ENCODE measurements at places on chromosomes 7 and 10. TPM values are rescaled to one million over a fixed set of nuclear protein-coding genes. Genes with fewer than 3 reads are reported as not detected.

The SPDYE16 gene
- total RNA-seq = 0.25 TPM

The OGDHL gene
- not detected for total RNA-seq

- DNase-seq = no peak
Measured at GRCh38 chr7:158043551-158044481, 543.8 kb downstream of the PTPRN2 start.

- no peak for DNase-seq
Measured at GRCh38 chr10:47441938-47442337, 42.0 kb downstream of the ANXA8 start.

DNA sequence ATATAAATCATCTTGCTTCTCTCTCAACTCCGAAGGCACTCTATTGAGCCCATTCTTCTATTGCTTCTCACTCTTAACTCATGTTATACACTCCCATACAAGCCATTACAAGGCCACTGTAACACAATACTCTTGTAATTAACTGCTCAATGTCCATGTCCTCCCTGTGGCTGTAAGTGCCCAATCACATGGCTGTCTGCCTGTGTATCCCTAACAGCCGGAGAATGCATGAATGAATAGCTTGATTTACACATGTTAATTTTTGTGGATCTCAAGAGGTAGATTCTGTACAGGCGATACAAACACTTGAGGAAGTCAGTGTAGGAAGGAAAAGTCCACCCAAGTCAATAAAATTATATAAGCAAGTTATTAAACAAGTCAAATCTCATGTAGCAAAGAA, 215.6 kb downstream of the DOCK4 start:
- no peak for DNase-seq

DNA sequence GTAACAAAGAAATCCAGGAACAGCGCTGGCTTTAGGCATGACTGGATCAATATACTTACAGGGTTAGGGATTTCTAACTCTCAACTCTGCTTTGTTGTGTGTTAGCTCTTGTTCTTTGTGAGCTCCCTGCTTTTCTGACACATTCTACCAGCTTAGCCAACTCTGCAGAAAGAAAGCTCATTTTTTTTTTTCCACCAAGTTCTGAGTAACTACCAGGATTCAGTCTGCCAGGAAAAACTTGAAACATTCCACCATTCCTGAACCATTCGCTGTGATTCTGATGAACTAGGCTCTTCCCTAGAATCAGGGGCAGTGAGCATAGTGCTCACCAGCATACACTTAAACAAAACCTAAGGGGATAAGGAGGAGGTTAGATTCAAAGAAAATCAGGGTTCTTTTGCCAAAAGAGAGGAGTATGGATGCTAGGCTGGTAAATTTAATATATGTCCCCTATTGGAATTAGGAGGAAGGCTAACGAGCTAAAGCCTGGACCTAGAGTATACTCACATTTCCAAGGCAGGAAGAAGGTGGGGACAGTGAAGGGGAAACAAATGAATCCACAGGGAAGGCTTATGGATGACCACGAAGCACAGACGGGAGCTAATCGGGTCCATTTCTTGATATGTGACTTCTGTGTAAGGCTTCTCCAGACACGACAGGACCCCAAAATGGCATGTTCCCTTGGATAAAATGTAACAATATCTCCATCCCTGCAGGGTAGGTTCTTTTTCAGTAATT, 183.4 kb downstream of the PRKG1 start:
- DNase-seq = no peak

GRCh38 chr10:88116481-88116880, 253.1 kb downstream of the PTEN start:
- no peak for DNase-seq

- no peak for DNase-seq
Measured at GRCh38 chr7:157613575-157614322, 276.9 kb downstream of the DNAJB6 start.

DNA sequence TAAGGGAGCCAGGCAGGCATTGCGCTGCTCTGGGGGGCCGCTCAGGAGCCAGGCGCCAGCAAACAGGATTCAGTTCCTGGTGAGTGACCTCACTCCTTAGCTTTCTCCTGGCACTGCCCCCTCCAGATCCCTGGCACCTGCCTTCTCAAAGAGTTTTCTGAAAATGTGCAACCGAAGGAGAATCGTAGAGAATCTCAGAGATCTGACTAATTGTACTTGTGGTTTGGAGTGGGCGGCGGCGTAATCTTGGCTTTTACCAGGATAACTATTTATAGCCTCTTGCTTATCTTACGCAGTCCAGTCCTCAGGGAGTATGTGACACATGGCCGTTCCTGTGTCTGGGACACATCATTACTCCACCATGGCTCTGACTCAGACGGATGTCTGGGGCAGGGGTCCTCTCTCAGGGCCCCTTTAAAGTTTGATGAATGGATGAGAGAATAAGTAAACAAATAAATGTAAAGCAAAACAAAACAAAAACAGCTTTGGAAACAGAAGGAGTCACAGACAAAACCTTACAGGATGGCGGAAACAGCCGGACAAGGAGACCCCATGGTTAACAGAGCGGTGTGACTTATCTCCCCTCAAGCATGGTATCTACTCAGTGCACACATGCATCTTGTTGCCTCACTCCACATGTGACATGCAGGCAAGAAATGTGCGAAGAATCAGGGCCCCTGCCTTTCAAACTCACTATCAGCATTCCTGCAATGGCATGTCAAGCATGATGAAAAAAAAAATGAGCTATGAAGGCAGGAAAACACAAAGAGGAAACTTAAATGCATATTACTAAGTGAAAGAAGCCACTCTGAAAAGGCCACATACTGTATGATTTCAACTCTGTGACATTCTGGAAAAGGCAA, 99.7 kb downstream of the TNS3 start:
- no peak for DNase-seq

The LSM5 gene
- total RNA-seq = 70.1 TPM

The WDFY4 gene
- not detected for total RNA-seq

- DNase-seq = no peak
Measured at GRCh38 chr7:42661312-42661711, 250.6 kb downstream of the C7orf25 start.

The TAF3 gene
- total RNA-seq = 12.7 TPM

The RTKN2 gene
- 6.6 TPM for total RNA-seq

The PNLIPRP2 gene
- total RNA-seq = not detected

DNA sequence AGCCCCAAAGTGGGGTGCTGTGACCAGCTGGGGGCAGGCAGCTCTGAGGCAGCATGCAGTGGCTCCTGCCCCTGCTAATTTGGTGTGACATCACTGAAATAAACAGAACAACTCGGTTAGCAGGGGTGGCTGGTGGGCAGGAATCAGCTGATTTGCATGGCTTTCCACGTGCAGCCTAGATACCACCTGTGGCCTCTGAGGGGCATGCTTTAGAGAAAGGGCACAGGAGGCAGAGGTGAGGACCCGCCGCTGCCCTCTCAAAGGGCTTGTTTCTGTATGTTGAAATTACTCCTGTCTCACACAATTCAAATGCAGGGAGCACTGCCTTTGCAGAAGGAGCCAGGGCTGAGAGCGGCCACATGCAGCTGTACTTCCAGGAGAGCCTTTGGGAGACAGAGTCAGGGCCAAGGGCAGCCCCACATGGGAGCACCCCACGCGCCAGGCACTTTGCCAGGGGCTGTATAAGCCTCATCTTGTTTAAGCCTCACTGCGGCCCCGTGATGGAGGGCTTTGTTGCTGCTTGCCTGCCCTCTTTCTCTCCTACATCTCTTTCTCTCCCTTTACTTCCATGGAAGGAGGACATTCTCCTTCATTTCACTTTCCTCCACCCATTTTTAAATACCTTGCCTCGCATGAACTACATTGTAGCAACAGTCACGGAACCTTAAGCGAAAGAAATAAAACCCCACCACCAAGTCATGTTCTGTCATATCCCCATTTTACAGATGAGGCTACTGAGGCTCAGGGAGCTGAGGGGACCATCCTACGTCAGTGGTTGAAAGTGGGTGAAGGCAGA, 137.7 kb downstream of the ZMIZ1 start:
- no peak for DNase-seq

- DNase-seq = no peak
Measured at GRCh38 chr7:23016345-23017253, 2.7 kb upstream of the HYCC1 start.

DNA sequence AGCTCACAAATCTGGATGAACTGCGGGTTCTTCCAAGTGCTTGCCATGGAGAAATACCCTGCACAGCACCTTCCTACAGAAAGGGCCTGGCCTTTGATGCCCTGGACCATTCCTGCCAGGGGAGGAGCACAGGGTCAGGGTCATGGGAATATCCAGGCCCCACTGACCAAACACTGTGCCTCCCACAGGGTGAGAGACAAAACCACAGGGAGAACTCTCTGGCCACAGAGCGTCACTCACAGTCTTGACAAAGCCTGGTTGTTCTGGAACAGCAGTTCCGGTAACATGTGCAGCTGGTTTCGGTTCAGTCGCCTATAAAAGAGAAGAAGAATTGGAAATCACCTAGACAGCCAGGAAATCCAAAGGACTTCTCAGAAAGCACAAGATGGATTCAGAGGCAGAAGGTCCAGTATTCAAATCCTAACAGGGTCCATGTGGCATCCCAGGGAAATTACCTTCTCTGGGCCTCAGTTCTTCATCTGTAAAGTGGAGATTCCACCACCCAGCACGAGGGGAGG, 28.1 kb downstream of the SLIT1 start:
- no peak for DNase-seq

GRCh38 chr10:117768333-117769042, 225.9 kb downstream of the EMX2 start:
- no peak for DNase-seq

The ITGB8 gene
- not detected for total RNA-seq

The UBE2H gene
- total RNA-seq = 57.9 TPM

DNA sequence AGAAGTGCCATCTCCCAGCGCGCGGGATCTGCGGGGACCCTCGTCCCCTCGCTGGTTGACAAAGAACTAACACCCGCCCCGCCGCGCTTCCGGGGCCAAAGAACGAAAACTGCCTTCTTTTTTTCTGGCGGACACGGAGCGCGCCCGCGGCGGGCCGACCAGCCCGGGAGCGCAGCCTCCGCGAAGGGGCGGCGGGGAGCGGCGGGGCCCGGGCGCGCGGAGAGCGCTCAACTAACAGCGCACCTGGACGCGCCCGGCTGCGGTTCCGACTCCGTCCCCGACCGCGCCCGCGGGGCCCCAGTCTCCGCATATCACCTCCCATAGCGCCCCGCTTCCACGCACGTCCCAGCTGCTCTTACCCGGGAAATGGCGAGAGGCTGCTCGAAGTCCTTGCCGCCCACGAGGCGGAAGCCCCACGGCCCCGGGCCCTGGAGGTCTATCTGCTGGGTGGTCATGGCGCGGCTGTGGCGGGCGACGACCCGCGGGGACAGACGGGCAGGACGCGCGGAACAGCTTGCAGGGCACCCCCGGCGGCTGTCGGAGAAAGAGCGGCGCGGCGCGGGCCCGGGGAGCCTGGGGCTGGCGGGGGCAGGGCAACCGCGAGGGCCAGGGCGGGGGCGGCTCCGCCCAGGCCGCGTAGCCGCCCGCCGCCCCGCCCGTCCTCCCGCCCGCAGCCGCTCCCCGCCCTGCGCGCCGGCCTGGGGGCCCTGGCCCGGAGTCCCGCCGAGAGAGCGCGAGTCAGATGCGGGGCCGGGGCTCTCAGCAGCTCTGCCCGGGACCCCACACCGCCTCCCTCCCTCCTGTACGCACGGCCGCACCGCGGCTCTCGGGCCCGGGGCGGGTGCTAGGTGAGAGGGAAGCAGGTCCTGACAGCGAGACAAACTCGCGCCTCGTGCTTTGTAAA, at the start of gene PDLIM1:
TSS of gene PDLIM1 (minus strand) at position 543 of the 904 bp plus-strand sequence. CDS start at position 455, 88 bp downstream.
- peak; percentile 64 for DNase-seq

DNA sequence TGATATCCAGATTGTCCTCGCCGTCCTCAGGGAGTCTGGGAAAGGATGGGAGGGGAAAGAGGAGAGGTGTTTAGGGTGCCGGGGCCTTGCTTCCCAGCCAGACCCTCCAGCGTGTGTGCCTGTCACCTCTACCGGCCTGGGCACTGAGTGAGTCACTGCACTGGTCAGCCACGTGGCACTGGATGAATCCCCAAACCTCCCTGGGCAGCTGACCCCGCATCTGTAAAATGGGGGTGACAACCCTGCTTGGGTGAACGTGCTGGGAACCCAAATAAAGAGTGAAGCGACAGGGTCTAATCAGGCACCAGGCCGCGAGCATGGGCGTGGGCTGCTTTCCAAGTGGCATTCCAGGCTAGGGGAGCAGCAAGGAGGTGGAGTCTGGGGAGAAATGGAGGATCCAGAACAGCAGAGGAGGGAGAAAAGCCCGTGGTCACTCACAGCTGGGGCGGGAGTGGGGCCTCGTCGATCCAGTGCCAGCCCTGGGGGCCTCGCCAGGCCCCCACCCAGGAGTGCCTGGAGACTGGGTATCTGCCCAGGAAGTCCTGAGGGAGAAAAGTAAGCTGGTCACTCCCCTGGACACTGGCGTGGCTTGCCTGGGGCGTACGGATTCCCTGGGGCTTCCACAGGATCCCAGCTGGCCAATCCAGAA, 29.7 kb downstream of the KLRG2 start:
- no peak for DNase-seq

- DNase-seq = no peak
Measured at GRCh38 chr7:22759721-22760120, 32.7 kb downstream of the IL6 start.

DNA sequence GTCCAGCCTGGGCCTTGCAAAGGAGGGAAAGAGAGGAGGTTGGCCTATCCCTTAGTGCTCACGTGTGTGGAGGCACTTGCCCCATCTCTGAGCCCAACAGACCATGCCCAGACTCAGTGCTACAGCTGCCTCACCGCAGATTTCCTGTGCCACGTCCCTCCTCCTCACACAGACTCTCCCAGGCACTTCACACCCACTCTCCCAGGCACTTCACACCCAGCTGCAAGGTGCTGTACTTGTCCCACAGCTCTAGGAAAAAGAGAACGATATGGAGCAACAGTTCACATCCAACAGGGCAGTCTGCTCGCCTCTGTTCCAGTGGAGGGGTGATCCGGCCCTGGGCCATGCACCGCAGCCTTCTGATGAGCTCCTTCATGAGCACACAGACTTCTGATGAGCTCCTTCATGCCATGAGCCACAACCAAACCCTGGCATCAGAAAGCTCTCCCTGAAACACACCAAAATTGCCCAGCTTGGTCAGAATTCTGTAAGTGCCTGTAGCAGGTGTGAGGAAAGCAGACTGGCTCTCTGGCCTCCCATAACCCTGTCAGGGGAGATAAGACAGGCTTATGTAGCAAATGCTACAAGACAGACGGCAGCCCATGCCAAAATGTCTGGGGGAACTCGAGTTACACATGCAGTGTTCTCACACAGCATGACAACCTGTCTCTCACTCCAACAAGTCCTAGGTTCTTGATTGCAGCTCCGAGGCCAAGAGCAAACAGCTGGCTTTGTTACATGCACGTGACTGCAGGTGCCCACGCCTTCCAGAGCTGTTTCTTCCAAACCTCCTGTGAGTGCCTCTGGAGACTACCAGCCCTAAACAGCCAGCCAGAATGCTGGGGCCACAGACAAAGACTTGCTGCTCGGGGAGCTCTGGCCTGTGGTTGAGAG, 348.5 kb downstream of the GRID1 start:
- DNase-seq = no peak

The MCU gene
- 16.1 TPM for total RNA-seq

- DNase-seq = no peak
Measured at GRCh38 chr7:7479275-7479805, 56.3 kb downstream of the COL28A1 start.

The NRAP gene
- not detected for total RNA-seq

DNA sequence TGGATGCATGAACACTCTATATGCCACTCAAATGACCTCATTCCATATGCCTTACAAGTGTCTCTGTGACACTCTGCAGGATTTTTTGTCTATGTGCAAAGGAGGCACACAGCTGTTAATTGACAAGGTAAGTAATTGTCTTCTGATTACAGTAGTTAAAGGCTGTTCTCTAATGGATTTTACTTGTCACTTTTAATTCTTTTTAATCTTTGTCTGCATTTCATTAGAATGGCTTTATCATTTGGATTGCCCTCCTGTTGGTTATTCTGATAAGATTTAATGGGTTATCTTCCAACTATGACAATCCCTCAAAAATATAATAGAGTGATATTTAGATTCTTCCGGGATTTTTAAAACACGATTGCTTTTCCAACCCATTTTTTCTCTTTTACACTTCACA, 290.0 kb upstream of the TEX47 start:
- no peak for DNase-seq
